Effector CD4-positive, alpha-beta T cell (primary cell): ENCODE measurements at places on chromosomes 13 and 19.
A peak's percentile ranks its signal among the peaks of the same experiment; 100 is the strongest.

DNA sequence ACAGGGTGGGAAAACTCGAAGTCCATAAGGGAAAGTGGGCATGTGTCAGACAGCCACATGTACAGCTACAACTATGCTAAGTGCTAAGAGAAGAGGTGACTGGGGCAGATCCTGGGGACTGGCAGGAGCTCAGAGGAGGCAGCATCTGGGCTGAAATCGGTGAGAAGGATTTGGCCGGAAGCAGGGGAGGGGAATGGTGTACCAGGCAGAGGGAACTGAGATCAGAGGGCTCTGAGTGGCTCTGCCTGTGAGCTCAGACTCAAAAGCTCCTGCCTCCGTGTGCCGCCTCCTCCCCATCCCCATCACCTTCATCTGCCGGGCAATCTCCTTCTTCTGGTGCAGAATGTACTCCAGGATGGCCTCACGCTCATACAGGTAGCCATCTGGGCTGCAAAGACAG, 21.8 kb downstream of the NOSIP start:
- no peak for DNase-seq

DNA sequence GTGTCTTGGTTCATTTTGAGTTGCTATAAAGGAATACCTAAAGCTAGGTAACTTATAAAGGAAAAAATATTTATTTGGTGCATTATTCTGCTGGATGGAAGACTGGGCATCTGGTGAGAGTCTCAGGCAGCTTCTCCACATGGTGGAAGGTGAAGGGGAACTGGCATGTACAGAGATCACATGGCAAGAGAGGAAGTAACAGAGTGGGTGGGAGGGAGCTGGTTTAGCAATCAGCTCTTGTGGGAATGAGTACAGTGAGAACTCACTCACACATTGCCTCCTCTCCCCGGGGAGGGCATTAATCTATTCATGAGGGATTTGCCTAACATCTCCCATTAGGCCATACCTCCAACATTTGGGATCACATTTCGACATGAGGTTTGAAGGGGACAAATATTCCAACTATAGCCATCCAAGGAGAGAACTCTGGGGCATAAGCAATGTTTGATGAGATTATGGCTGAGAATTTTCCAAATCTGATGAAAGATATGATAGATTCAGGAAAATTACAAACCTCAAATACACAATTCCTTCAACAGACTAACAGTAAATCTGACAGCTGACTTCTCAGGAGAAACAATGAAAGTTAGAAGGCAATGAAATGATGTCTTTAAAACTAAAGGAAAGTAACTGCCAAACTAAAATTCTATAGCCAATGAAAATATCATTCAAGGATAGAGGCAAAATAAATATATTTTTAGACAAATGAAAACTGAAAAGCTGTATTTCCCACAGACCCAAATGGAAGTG, 52.5 kb downstream of the MTUS2 start:
- no peak for DNase-seq

DNA sequence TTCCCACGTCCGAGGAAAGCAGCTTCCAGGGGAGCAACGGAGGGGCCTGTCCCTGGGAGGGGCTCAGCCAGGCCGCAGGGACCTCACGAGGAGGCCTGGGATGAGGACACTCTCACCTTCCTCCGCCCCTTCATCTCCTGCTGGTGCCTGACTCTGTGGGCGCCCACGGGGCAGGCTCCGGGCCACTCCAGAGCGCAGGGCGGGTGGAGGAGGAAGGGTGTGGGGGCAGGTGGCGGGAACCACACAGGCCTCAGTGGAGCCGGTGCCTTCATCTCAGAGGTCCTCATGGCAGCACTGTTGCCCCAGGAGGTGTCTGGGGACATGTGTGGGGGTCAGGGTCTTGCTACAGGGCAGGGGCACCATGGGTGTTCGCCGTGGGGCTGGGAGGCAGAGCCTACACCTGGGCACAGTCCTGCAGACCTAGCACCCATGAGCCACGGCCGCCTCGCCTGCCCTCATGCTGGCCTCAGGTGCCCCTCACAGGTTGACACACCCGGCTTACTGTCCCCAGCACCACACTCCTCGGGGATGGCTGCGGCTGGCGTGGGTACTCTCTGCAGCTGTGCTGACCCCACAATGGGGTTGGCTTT, 10.1 kb upstream of the TMEM255B start:
- no peak for DNase-seq

GRCh38 chr19:33401683-33402420, 28.3 kb downstream of the CEBPG start:
- DNase-seq: no peak

DNA sequence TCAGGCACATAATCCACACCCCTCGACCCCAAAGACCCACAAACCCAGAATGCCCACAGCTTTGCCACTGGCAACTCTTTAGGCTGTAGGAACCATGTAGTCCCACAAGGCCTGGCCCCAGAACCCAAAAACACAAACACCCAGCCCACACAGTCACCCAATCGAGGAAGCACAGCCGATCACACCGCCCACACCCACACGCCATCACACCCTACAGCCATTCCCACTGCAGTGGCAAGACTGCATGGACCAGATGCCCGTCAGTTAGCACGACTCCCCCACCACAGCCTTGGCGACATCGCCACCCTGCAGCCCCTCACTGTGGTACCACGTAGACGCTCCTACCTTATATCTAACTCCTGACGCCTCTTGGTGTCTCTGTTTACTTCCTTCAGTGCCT, 24.0 kb upstream of the MEIS3 start:
- DNase-seq: no peak

GRCh38 chr13:79481685-79482052, 714 bp downstream of the NDFIP2 start:
- peak; percentile 24 for DNase-seq

- DNase-seq: no peak
These were observed 308.3 kb upstream of the SPRY2 start for GRCh38 chr13:80649274-80649673.

GRCh38 chr13:78341032-78341431, 262.3 kb downstream of the POU4F1 start:
- DNase-seq: no peak

GRCh38 chr13:112952759-112953551, 16.1 kb upstream of the MCF2L start:
- no peak for DNase-seq

DNA sequence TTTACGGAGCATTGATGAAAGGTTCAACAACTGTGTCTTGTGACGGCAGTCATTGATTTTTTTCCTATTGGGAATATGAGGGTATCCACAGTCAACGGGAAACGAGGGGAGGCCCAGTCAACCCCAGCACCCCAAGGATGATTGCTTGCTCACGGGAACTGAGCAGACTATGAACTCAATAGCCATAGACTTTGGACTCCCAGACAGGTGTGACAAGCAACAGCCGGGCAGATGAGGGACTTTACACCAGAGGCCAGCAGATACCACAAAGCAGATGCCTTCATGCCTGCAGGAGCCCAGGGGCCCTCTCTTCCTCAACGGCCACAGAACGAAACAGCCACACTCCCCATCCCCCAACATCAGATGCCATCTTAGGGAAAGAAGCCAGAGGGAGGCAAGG, 80.3 kb upstream of the FLT1 start:
- no peak for DNase-seq

- DNase-seq: no peak
These were observed 82.0 kb downstream of the KDM4B start for GRCh38 chr19:5050905-5051304.

- DNase-seq: peak; percentile 76
These were observed at the start of gene JAK3 for GRCh38 chr19:17847538-17848366. JAK3 (minus strand) TSS chr19:17847982; CDS start chr19:17844417, 3,565 bp downstream.
